Activated T-helper 2 cell treated with anti-CD3 and anti-CD28 coated beads, Interferon-gamma antibody, Interleukin-2, Interleukin-4, amounts not matched to agents 10 μg/mL and 5 μg/mL and 100 μg/mL, durations not matched to agents 14 hours and 24 hours and 36 hours (primary cell): ENCODE measurements at places on chromosomes 1 and 21.

GRCh38 chr1:66752000-66752592 is at the start of gene DYNLT5:
TSS of gene DYNLT5 (plus strand) at chr1:66752459. CDS start at chr1:66754659, 2,200 bp downstream.
- no peak within 1 kb of the TSS for H3K27ac ChIP-seq
- H3K27me3 ChIP-seq: peaks cover 76% of the 10 kb centered on the region
- H3K36me3 ChIP-seq: no peaks in the 10 kb centered on the region
- H3K4me1 ChIP-seq: peaks cover 12% of the 10 kb centered on the region
- H3K4me3 ChIP-seq: peak within 1 kb of the TSS; percentile 40
- DNase-seq: no peak

DNA sequence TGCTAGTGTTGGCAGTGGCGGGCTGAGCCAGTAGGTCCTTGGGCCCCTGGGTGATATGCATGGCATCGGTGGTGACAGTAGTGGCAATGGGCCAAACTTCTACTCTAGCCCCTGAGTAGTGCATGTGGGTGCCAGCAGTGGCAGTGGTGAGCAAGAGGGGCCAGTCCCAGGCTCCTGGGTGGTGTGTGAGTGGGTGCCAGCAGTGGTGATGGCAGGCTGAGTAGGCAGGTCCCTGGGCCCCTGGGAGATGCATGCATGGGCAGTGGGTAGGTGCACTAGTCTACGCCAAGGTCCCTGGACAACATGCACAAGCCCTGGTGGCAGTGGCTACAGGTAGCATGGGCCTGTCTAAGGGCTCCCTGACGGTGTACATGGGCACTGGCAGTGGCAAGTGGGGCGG is 24.6 kb upstream of the TTC22 start:
- no peaks in the 10 kb centered on the region for H3K4me1 ChIP-seq
- no peak overlapping the region for H3K27ac ChIP-seq
- H3K36me3 ChIP-seq: no peaks in the 10 kb centered on the region
- H3K4me3 ChIP-seq: no peak overlapping the region
- no peak for DNase-seq

GRCh38 chr1:111290630-111291029 is at the start of gene CHIA:
TSS of gene CHIA (plus strand) at chr1:111290851. CDS start at chr1:111310468, 19,617 bp downstream.
- no peak within 1 kb of the TSS for H3K4me3 ChIP-seq
- H3K36me3 ChIP-seq: no peaks in the 10 kb centered on the region
- no peak for DNase-seq
- no peaks in the 10 kb centered on the region for H3K4me1 ChIP-seq
- H3K27me3 ChIP-seq: peaks cover 5% of the 10 kb centered on the region

GRCh38 chr1:202888221-202888530 is 773 bp downstream of the RABIF start:
- peaks cover 19% of the 10 kb centered on the region for H3K4me1 ChIP-seq
- H3K36me3 ChIP-seq: peaks cover 22% of the 10 kb centered on the region
- no peak for DNase-seq
- peak overlapping the region; percentile 89 for H3K27ac ChIP-seq
- peak overlapping the region; percentile 93 for H3K4me3 ChIP-seq

GRCh38 chr1:241600496-241600901 is 39.7 kb downstream of the CHML start:
- peaks cover 17% of the 10 kb centered on the region for H3K36me3 ChIP-seq
- no peak overlapping the region for H3K4me3 ChIP-seq
- H3K27me3 ChIP-seq: no peaks in the 10 kb centered on the region

DNA sequence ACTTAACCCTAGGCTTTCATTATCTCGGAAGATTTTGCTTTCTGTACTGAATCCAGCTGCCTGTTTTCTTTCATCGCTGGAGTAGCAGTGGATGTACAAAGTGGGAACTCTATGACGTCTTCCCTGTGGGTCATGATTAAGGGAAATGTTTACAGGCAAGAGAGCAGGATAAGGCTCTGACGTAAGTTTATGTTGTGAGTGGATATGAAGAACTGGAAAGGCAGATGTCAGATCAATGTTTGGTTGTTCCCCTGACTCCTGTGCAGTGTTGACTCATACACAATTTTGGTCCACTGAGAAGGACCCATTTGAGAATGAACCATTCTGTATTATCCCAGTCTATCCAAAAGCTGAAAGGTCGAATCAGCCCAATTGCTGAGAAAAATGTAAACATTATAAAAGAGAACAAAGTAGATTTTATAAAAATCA is 292.4 kb downstream of the GRIK1 start:
- H3K27me3 ChIP-seq: no peaks in the 10 kb centered on the region
- no peaks in the 10 kb centered on the region for H3K36me3 ChIP-seq
- no peak for DNase-seq
- H3K27ac ChIP-seq: no peak overlapping the region
- H3K4me1 ChIP-seq: no peaks in the 10 kb centered on the region

GRCh38 chr1:151891512-151891911 is 17.8 kb downstream of the THEM4 start:
- H3K4me1 ChIP-seq: peaks cover 27% of the 10 kb centered on the region
- DNase-seq: no peak
- H3K27me3 ChIP-seq: no peaks in the 10 kb centered on the region
- no peak overlapping the region for H3K4me3 ChIP-seq

DNA sequence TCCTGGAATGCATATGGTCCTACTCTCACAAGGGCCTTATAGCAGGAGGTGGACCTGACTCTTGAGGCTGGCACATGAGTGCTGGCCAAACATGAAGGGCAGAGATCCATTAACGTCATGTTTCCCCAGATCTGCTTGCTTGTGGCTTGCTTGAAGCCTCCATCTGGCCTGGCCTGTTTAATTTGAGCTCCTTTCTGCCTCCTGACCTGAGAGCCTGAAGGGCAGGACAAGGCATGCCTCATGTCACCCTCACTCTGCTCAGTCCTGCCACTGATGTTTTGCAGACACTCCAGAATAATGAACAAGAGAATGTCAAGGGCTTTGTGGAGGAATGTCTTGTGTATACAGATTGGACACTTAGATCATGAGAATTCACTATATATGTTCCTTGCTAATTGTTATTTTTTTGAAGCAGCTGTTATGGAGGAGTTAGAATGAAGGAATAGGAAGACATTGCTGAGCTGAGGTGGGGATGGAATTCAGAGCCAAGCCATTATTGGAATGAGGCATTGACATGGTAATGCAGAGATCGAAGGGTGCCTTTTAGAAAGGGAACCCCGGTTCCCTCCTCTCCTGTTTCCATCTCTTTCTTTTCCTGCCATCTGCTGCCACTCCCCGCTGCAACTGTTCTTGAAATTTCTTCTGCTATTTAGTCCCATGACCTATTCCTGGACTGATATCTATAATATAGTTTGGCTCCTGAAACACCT is 457.0 kb upstream of the PROX1 start:
- no peaks in the 10 kb centered on the region for H3K4me1 ChIP-seq
- no peaks in the 10 kb centered on the region for H3K27me3 ChIP-seq
- DNase-seq: no peak

DNA sequence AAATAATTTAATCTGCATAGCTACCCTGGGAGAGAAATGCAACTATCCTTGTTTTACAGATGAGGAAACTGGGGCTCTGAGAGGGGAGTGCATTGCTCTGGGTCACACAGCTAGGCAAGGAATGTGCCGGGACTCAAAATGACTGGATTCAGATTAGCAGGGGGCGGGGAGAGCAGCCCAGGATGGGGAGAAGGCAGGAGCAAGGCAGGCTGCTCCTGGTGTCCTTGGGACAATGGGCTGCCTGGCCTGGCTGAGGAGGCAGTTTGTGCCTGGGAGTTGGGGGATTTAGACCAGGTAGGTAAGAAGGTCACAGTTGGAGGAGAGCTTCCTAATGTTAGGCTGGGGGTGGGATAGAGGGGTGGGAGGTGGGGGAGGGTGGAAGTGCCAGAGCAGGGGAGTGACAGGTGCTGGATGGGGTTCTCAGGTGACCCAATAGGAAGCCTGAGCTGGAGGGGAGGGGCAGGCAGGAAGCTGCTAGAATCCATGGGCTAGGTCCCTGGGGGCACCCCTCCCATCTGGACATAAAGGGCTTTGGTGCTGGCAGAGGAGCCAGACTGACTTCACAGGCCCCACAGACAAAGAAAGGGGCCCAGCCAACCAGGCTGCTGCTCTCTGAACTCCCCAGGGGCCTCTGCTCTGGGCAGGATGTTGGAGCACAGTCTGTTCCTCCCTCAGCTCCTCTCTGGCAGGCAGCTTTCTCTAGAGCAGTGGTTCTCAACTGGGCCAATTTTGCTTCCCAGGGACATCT is 29.0 kb downstream of the TRIM62 start:
- no peak overlapping the region for H3K4me3 ChIP-seq
- no peak for DNase-seq
- peaks cover 4% of the 10 kb centered on the region for H3K36me3 ChIP-seq
- H3K27ac ChIP-seq: no peak overlapping the region
- H3K27me3 ChIP-seq: no peaks in the 10 kb centered on the region

- H3K4me1 ChIP-seq: no peaks in the 10 kb centered on the region
- peaks cover 64% of the 10 kb centered on the region for H3K27me3 ChIP-seq
- DNase-seq: no peak
- no peak overlapping the region for H3K27ac ChIP-seq
Measured at GRCh38 chr1:22142315-22143064, 407 bp downstream of the WNT4 start.

GRCh38 chr1:206703661-206704060 is 19.0 kb downstream of the MAPKAPK2 start:
- peaks cover 82% of the 10 kb centered on the region for H3K4me1 ChIP-seq
- peak overlapping the region; percentile 81 for H3K27ac ChIP-seq
- H3K27me3 ChIP-seq: no peaks in the 10 kb centered on the region

DNA sequence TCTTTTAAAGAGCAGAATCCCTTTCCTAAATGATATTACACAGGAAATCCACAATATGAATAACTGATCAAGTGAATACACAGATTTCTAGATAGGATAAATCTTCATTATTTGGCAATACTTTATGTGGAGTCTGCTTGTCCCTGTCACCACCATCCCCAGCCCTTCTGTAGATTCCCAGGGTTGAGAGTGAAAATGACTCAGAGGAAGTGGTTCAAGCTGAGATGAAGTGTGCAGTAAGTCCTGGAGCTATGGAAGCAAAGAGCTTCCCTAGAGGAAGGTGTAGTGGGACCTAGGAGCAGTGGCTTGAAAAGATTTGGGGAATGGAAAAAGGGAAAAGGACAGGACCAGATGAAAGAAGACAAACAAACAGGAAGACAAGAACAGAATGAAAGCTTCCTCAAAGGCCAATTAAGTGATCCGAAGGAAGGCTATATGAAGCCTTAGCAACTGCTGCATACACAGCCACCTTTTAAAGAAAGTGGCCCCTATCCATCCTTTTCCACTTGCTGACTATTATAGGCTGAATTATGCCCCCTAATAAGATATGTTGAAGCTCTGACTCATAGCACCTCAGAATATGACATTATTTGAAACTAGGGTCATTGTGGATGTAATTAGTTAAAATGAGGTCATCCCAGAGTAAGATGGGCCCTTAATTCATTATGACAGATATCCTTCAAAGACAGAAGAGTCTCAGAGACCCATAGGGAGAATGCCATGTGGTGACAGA is 96.5 kb upstream of the CAMK1G start:
- H3K4me3 ChIP-seq: no peak overlapping the region
- no peak for DNase-seq
- H3K27ac ChIP-seq: no peak overlapping the region
- H3K4me1 ChIP-seq: peaks cover 4% of the 10 kb centered on the region

- peak overlapping the region; percentile 48 for H3K27ac ChIP-seq
- H3K27me3 ChIP-seq: no peaks in the 10 kb centered on the region
- no peak overlapping the region for H3K4me3 ChIP-seq
- peaks cover 3% of the 10 kb centered on the region for H3K36me3 ChIP-seq
Measured at GRCh38 chr1:235275223-235275622, 52.8 kb downstream of the ARID4B start.

DNA sequence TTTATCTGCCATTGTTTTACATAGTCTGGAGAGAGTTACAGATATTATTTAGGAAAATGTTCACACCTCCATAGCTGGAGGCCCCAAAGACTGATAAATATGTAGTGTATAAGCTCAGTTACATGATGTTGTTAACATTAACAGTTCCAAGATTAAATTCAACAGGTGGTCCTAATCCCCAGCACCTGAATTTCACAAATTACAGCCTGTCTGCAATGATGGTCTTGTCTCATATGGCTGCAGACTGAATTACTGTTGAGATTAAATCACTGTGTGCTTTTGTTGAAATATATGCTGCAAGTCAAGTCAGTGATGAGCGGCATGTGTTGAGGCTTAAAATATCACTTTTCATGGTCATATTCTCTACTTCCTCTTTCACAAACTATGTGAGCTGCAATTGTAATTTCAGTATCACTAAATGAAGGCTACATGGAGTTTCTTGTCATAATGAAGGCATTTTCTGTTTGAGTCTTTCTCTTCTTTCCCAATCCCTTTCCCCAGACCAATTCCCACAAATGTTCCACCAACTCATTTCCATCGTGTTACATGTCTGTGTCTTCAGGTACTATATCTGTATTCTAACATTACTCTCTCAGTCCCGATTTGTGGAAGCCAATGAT is 4.2 kb downstream of the ST6GALNAC5 start:
- no peak overlapping the region for H3K4me3 ChIP-seq
- DNase-seq: no peak
- H3K27ac ChIP-seq: no peak overlapping the region
- no peaks in the 10 kb centered on the region for H3K4me1 ChIP-seq

- H3K4me1 ChIP-seq: peaks cover 38% of the 10 kb centered on the region
- peaks cover 28% of the 10 kb centered on the region for H3K27me3 ChIP-seq
- peaks cover 10% of the 10 kb centered on the region for H3K36me3 ChIP-seq
- no peak overlapping the region for H3K27ac ChIP-seq
- DNase-seq: peak; percentile 9
Measured at GRCh38 chr1:166944186-166944967, 31.0 kb downstream of the ILDR2 start.

GRCh38 chr1:86756062-86756406 is 51.7 kb downstream of the SH3GLB1 start:
- H3K27ac ChIP-seq: no peak overlapping the region
- peaks cover 10% of the 10 kb centered on the region for H3K27me3 ChIP-seq
- no peak overlapping the region for H3K4me3 ChIP-seq
- DNase-seq: no peak
- H3K4me1 ChIP-seq: no peaks in the 10 kb centered on the region

DNA sequence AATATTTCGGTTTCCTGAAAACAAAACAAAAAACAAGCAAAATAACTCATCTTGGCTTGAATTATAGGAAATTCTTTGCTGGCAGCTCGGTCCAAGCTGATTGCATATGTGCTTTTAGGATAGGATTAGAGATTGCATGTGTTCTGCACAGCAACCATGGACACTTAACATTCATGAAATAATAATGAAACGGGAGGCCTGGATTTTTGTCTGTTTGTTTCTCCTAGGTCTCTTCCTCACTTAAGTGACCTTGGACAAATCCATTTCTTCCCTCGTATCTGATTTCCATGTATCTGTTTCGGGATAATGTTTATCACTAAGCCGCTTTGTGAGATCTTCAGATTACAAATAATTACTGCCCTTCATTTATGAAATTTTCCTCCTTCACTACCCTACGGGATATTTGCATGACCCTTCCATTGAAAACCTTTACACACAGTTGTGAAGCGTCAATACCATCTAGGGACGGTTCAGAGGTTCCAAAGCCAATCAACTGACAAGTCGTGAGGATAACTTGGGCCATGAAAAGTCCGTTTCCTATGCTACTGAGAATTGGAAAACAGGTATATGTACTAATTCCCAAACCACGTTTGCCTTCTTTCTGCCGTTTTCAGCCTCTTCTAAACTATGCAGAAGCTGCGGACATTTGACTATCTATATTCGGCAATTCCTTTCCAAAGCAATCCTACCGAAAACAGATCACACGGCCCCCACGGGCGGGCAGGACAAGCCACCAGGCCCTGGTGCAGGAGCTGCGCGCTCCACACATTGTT is 1.3 kb upstream of the H3-3A start:
- peaks cover 38% of the 10 kb centered on the region for H3K36me3 ChIP-seq
- no peaks in the 10 kb centered on the region for H3K27me3 ChIP-seq
- H3K4me3 ChIP-seq: peak overlapping the region; percentile 87
- H3K27ac ChIP-seq: peak overlapping the region; percentile 77
- DNase-seq: no peak

GRCh38 chr1:152020849-152021248 is 16.0 kb downstream of the S100A11 start:
- H3K36me3 ChIP-seq: no peaks in the 10 kb centered on the region
- no peak for DNase-seq
- H3K4me1 ChIP-seq: peaks cover 2% of the 10 kb centered on the region
- H3K4me3 ChIP-seq: no peak overlapping the region
- H3K27ac ChIP-seq: no peak overlapping the region
